Adrenal gland (tissue), 19 donors: ENCODE measurements at places on chromosomes 3 and 15.

GRCh38 chr3:28915741-28916500 lies 364.9 kb upstream of the RBMS3 start:
- no peak for DNase-seq
- H3K4me1 ChIP-seq, result peaks cover 9% of the 10 kb centered on the region
- no peaks in the 10 kb centered on the region for H3K27me3 ChIP-seq
- H3K27ac ChIP-seq, result peak overlapping the region; percentile 4

- H3K4me1 ChIP-seq, result peaks cover 29% of the 10 kb centered on the region
- no peaks in the 10 kb centered on the region for H3K27me3 ChIP-seq
- peaks cover 21% of the 10 kb centered on the region for H3K36me3 ChIP-seq
- peak overlapping the region; percentile 86 for H3K4me3 ChIP-seq
- peak; percentile 37 for DNase-seq
These were observed 847 bp downstream of the WHAMM start for GRCh38 chr15:82810061-82810889.

DNA sequence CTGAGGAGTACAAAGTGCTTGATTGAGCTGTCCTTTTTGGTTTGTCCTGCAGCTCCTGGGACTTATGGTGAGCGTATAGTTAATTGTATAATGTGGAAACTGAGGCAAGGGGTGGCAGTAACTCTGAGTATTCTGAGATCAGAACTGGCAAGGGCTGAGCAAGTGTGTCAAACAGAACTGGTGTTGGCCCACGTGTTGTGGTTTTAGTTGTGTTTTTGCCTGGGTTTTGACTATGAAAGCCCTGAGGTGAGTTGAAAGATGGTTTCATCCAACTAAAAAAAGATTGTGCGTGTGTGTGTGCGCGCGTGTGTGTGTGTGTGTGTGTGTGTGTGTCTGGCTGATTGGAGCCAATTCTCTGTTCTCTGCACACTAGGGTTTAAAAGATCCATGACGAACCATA lies 154.1 kb downstream of the EDEM1 start:
- H3K4me1 ChIP-seq, result no peaks in the 10 kb centered on the region
- no peak overlapping the region for H3K27ac ChIP-seq
- no peaks in the 10 kb centered on the region for H3K27me3 ChIP-seq
- no peak for DNase-seq
- H3K4me3 ChIP-seq, result no peak overlapping the region
- no peaks in the 10 kb centered on the region for H3K36me3 ChIP-seq

- H3K27ac ChIP-seq, result no peak overlapping the region
- H3K4me1 ChIP-seq, result no peaks in the 10 kb centered on the region
- no peak overlapping the region for H3K4me3 ChIP-seq
These were observed 706.3 kb downstream of the PDCD6IP start for GRCh38 chr3:34504775-34505174.

DNA sequence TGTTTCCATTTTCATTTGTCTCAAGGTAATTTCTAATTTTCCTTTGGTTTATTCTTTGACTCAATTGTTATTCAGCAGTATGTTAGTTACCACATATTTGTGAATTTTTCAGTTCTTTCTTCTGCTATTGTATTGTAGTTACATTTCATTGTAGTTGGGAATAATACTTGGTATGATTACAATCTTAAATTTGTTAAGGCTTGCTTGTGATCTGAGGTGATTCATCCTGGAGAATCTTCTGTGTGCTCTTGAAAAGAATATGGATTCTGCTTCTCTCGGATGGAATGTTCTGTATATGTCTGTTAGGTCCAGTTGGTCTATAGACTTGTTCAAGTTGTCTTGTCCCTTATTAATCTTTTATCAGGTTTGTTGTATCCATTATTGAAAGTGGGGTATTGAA lies 63.4 kb upstream of the VEPH1 start:
- no peak for DNase-seq
- no peaks in the 10 kb centered on the region for H3K27me3 ChIP-seq
- H3K36me3 ChIP-seq, result no peaks in the 10 kb centered on the region
- no peaks in the 10 kb centered on the region for H3K4me1 ChIP-seq
- H3K27ac ChIP-seq, result no peak overlapping the region

DNA sequence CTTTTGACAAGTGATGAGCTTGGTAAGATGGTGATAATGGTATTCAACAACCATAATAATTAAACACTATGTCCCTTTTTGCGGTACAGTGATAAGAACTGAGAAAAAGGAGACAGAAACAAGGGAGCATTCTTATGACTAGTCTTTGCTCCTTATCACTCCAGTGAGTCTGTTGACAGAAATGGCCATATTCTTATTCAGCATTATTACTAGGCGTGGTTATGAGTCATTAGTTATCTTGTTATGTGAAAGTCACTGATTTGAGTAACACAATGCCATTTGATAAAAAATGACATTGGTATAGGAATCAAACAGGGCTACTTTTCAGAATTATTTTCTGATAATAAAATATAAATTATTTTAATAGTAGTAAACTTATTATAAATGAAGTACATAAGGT lies 193.5 kb downstream of the C3orf38 start:
- no peaks in the 10 kb centered on the region for H3K36me3 ChIP-seq
- no peak for DNase-seq
- H3K27ac ChIP-seq, result no peak overlapping the region

DNA sequence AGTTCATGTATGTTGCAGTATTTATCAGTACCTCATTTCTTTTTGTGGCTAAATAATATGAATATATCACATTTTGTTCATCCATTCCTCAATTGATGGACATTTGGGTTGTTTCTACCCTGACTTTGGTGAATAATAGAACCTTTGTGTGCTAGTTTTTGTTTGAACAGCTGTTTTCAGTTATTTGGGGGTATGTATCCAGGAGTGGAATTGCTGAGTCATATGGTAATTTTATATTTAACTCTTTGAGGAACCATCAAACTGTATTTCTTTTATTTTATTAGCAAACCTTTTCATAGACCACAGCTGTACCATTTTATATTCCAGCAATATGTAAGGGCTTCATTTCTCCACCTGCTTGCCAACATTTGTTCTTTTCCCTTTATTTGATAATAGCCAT lies 38.4 kb upstream of the RBM5 start:
- no peak overlapping the region for H3K4me3 ChIP-seq
- no peaks in the 10 kb centered on the region for H3K27me3 ChIP-seq
- peaks cover 41% of the 10 kb centered on the region for H3K36me3 ChIP-seq
- H3K27ac ChIP-seq, result no peak overlapping the region
- DNase-seq, result no peak
- peaks cover 6% of the 10 kb centered on the region for H3K4me1 ChIP-seq
